ENCODE measurements at places on chromosomes 6 and 20.

GRCh38 chr20:36573103-36573797 is at the start of gene TGIF2:
Gene TGIF2, plus strand, starts transcription at chr20:36573597. Its CDS starts 5,178 bp downstream, at chr20:36578775.
- peak; percentile 94 for DNase-seq

DNA sequence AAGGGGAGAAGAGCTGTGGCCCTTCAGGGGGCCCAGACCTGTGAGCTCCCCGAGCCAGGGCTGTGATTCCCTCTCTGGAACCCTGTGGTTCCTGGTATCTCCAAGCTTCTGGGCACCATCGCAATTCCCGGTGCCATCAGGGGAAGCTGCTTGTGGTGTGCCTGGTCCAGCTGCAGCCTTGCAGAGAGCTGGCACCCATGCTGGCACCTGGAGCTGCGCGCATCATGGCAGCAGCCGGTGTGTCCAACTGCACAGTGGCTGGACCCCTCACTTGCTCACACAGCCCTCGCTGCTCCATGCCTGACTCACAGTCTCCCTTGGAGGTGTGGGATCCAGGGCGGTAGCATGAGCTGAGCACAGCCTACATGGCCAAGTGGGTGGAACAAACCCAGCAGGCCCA is 56.7 kb downstream of the IYD start:
- no peak for DNase-seq

DNA sequence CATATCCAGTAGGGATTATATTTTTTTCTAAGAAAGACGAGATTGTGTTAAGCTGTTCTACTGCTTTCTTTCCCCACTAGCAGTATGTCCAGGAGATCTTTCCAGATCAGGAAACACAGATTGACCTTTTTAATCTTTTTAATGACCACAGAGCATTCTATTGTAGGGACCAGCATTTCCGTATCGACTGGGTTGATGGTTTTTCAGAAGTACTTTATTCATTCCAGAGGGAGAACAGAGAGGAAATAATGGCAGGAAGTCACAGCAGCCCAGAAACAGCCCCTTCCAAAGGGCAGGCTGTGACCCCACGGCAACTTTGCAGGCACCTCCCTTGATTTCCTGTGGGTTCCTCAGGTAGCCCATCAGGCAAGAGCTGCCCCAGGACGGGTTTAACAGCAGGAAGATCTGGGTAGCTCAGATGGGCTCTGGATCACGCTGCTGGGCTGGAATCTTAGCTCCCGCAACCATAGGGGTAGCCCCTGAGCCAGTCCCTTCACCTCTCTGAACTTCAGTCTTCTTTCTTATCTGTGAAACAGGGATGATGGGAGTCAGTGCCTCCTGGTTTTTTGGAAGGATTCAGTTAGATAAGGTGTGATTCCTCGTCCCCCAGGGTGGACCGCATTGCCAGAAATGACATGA is 23.8 kb upstream of the CHMP4B start:
- DNase-seq, result no peak

GRCh38 chr6:139433631-139434419 is 59.4 kb upstream of the CITED2 start:
- peak; percentile 33 for DNase-seq

GRCh38 chr20:41167118-41167470 is 29.8 kb downstream of the PLCG1 start:
- no peak for DNase-seq

DNA sequence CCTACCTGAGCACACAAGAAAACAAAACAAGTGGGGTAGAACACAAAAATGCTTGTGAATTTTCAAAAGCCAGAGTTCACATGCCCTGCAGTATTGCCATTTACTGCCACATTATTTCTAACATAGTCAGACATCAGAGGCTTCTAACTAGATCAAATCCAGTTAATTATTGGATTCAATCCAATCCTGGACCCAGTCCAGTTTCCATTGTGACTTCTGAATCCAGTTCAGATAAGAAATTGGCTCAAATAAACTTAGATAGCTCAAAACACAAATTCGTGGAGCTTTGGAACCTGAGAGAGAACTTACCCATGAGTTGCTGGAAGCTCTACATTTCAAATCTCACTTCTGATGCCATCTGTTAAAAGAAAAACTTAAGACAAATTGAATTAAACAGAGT is 85.2 kb upstream of the ANKEF1 start:
- no peak for DNase-seq

GRCh38 chr20:44431502-44432234 is 44.0 kb upstream of the TTPAL start:
- DNase-seq, result no peak

DNA sequence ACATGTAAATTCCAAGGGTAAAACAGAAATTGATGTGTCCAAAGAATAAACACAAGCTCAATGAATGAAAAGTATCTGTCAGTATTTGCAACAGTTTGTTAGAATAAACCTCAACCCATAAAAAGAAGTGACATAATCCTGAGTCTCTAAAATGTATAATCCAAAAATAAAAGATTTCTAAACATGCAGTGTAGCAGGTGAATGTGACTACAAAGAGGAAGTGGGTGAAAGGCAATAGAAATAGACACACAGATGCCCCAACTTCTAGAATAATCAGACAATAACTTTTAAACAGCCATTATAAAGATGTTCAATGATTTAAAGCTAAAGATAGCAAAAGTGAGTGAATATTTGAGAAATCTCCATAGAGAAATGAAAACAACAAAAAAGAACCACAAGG is 1009.2 kb upstream of the GJE1 start:
- no peak for DNase-seq

DNA sequence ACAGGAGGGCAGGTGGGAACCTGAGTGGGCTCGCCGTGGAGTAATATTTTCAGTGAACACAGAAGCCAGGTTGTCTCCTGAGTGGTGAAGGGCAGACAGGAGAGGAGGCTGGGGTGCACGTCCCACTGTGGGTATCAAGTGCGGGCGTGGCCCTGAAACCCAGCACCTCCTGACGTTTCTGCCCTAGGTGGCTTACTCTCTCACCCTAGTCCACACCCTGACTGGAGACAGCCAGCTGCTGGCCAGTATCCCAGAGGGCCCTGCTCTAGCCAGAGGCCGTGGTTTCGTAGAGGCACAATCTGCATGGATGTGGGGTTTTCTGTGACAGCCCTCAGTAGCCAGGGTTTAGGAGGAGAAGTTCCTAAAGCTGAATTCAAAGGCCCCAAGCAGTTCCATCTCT is 86.7 kb downstream of the TRERF1 start:
- no peak for DNase-seq

GRCh38 chr6:36598326-36598725 is 4.2 kb downstream of the SRSF3 start:
- DNase-seq, result no peak

- DNase-seq, result no peak
These were observed 73.8 kb downstream of the MAP3K5 start for GRCh38 chr6:136718476-136718875.

- DNase-seq, result peak; percentile 48
These were observed 73.9 kb downstream of the AHI1 start for GRCh38 chr6:135423649-135424128.

- DNase-seq, result no peak
These were observed 78.9 kb downstream of the FAM50B start for GRCh38 chr6:3928111-3928510.

DNA sequence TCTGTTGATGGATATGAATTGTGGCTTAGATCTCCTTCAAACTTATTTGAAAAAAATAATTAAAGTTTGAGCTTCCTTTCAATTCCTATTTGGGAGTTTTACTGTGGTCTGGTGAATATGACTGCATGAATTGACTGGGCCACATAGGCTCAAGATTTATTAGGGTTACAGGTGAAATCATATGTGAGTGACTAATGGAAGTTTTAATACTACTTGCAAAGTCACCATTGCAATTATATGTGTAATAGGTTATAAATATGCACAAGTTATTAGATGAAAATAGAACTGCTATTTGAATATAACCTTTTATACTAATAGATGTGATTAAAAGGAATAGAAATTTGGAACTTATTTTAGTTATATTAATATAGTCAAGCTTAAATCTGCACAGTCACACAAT is 712.1 kb upstream of the MMS22L start:
- no peak for DNase-seq

DNA sequence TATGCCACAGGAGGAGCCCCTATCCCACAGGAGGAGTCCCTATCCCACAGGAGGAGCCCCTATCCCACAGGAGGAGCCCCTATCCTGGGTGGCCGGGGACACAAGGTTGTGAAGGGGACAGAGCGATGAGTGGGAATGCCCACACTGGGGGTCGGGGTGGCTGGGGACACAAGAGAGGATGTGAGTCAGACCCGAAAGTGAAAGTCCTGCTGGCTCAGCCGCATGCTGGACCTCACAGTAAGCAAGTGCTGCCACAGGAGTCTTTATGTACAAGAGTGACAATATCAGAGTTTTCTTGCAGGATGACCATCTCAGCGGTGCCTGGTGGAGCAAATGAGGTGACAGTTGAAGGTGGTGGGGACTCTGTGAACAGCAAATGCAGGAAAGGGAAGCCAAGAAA is 93.7 kb downstream of the PSMB1 start:
- peak; percentile 75 for DNase-seq

GRCh38 chr20:47574616-47575364 is 73.1 kb downstream of the NCOA3 start:
- DNase-seq, result peak; percentile 37

- DNase-seq, result no peak
These were observed 37.1 kb downstream of the MYLK4 start for GRCh38 chr6:2713473-2714110.

DNA sequence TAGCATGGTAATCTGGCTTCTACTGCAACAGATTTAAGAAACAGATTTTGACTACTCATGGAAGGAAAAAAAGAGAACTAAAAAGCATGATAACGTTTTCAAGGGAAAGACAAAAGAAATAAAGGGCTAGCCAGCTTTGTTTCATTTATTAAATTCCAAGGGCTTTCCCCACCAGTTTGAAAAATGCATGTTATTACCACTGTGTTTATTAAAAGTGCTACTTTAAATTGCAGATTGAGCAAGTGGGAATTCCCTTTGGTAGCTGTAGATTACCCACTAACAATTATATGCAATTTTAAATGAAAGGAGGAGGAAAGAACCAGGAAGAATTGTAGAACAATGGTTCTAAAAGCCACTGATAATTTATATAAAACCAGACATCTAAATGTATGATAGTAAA is 40.6 kb upstream of the NHSL1 start:
- DNase-seq, result no peak

GRCh38 chr20:41275301-41275731 is 42.2 kb downstream of the ZHX3 start:
- peak; percentile 78 for DNase-seq

DNA sequence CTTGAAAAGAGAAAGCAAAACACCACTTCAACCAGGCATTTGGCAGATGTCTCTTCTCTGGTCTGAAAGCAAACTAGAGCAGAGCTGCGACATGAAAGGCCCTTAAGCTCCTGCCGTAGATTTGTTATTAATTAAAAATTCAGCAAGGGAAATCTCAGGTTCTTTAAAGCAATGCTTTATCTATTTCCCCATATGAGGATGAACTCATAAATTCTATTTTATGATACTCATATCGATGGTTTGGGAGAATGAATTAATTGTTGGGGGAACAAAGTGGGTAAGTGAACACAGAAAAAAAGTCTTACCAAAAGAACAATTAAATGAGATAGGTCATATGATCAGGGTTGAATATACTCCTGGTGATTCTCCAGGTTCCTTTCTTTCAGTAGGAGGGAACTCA is 464.7 kb upstream of the SLC35B3 start:
- DNase-seq, result no peak

DNA sequence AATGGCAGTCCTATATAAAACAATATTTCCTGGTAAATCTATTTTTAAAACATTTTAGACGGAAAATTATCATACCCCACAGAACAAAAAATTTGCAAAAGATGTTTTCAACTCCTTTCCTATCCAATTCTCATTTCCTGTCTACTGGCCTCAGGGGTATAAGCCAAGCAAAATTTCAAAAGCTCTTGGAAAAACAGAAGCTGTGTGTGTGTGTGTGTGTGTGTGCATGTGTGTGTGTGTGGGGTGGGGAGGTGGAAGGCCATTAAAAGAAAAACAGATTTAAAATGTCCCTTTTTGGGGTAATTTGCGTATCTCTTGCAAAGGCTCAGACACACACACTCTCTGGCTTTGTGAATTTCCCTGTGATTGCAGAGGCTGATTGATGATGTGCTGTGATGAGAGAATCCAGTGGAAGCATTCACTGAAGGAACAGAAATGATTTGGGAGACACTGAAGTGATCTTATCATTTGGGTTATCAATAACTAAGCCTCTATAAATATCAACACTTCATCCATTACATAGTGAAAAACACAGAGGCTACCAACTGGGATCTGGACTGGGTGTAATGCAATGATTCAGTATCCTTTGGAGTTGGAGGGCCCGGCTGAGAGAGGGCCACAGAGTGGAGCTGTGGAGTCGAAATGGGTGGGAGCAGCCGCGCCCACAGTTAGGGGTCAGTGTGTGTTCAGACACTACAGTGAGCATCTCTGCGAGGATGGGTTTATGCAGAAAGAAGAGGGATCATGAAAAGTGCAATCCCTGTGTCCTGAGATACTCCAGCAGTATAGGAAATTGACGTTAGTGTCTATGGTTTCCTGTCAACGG is 106.8 kb upstream of the PREP start:
- DNase-seq, result peak; percentile 52

DNA sequence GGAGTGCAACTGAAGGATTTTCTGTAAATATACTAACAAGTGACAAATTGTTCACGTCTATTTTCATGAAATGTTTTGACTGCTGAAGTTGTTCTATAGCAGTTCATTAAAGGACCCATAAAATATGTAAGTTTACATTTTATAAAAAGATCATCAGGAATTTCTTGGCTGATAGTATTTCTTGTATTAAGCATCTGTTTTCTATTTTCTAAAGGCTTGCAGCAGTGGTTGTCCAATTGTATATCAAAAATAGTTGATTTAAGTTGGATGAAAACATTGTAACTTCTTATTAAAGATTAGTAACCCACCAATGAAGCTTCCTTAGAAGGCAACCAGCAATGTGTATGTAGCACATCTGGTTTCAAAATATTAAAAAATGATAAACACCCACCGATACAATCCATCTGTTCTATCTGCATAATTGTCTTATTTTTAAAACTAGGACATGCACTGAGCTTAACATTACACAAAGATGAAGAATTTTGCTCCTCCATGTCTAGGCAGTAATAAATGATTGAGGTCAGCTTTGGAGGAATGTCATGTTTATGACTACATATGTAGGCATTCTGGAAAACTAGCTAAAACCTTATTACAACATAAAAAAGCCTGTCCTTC is 301.3 kb upstream of the TCF21 start:
- peak; percentile 74 for DNase-seq

- DNase-seq, result no peak
These were observed 15.0 kb upstream of the ZNF76 start for GRCh38 chr6:35244551-35244950.

- DNase-seq, result no peak
These were observed 146.5 kb downstream of the CDKAL1 start for GRCh38 chr6:20680697-20681165.

GRCh38 chr6:86045038-86045437 is 402.4 kb upstream of the SYNCRIP start:
- no peak for DNase-seq

- no peak for DNase-seq
These were observed 604 bp downstream of the SH3BGRL2 start for GRCh38 chr6:79631693-79632172.

DNA sequence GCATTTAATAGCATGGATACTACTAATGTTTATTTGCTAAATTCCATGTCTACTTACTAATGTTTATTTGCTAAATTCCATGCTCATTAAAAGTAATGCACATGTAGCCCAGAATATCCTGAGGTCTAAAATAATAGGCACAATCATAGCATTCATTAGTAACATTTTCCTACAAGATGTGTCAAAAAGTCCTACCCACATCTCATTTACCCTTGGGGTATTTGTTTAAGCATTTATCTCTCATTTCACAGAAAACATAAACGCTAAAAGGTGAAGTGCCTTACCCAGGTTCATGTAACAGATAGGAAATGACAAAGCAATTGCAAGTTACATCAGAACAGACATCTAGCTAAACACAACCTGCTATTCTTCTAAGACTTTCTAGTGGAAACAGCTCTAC is 457.1 kb downstream of the HACE1 start:
- DNase-seq, result peak; percentile 11

All from EL (cell line).